ENCODE measurements at places on chromosomes 12 and 14. TPM values are rescaled to one million over a fixed set of nuclear protein-coding genes. Genes with fewer than 3 reads are reported as not detected.

GRCh38 chr14:32300136-32300535, 29.0 kb upstream of the AKAP6 start:
- no peaks in the 10 kb centered on the region for H3K36me3 ChIP-seq
- H3K4me3 ChIP-seq, result no peak overlapping the region
- no peak for DNase-seq

- no peaks in the 10 kb centered on the region for H3K36me3 ChIP-seq
- DNase-seq, result peak; percentile 35
- peaks cover 2% of the 10 kb centered on the region for H3K4me1 ChIP-seq
- H3K4me3 ChIP-seq, result no peak overlapping the region
- no peak overlapping the region for H3K27ac ChIP-seq
These were observed 54.1 kb downstream of the ADIPOR2 start for GRCh38 chr12:1744932-1745331.

DNA sequence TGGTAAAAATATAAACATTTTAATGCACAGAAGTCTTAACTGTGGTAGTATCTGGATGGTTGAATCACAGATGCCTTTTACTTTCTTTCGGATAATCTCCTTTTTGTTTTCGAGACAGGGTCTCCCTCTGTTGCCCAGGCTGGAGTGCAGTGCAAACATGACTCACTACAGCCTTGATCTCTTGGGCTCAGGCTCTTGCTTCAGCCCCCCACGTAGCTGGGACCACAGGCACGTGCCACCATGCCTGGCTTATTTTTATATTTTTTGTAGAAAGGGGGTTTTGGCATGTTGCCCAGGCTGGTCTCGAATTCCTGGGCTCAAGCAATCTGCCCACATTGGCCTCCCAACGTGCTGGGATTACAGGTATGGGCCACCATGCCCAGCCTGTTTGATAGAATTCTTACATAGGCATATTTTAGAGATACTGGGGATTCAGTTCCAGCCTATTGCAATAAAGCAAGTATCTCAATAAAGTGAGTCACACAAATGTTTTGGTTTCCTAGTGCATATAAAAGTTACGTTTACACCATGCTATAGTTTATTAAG, 99.2 kb downstream of the SNAPC1 start:
- H3K27me3 ChIP-seq, result peaks cover 7% of the 10 kb centered on the region
- H3K27ac ChIP-seq, result no peak overlapping the region
- no peak overlapping the region for H3K4me3 ChIP-seq
- no peaks in the 10 kb centered on the region for H3K4me1 ChIP-seq
- DNase-seq, result no peak

DNA sequence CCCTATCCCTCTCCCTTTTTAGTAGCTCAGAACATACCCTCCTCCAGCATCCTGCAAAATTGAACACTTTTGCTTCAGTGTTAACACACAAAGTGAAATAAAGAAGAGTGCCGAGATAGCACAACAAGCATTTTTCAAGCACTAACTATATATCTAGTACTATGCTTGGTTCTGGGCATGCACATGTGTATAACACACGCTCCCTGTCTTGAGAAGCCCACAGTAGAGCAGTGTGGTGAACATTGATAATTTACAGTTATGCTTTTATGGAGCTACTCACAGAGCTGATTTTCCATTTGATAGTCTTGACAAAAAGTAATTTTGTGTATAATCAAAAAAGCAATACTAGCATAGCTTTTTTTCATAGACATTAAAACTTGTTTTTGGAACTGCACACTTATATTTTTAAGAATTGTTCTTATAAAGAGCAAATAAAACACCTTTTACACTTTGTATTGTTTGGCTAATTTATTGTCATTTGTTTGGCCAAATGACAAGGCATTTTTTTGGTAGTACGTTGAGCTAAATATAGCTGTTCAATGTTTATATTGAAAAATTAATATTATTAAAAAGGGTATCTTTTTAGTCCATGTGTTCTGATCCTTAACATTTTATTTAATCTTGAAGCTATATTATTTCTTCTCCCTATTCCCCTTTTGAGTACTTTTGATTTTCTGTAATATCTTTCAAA, 39.7 kb downstream of the LEMD3 start:
- H3K36me3 ChIP-seq, result no peaks in the 10 kb centered on the region
- no peak overlapping the region for H3K4me3 ChIP-seq
- DNase-seq, result no peak
- no peaks in the 10 kb centered on the region for H3K27me3 ChIP-seq
- no peak overlapping the region for H3K27ac ChIP-seq
- H3K4me1 ChIP-seq, result no peaks in the 10 kb centered on the region

- no peaks in the 10 kb centered on the region for H3K27me3 ChIP-seq
- H3K4me1 ChIP-seq, result no peaks in the 10 kb centered on the region
- no peak overlapping the region for H3K27ac ChIP-seq
- H3K36me3 ChIP-seq, result no peaks in the 10 kb centered on the region
These were observed 131.0 kb upstream of the TMTC2 start for GRCh38 chr12:82555699-82556098.

DNA sequence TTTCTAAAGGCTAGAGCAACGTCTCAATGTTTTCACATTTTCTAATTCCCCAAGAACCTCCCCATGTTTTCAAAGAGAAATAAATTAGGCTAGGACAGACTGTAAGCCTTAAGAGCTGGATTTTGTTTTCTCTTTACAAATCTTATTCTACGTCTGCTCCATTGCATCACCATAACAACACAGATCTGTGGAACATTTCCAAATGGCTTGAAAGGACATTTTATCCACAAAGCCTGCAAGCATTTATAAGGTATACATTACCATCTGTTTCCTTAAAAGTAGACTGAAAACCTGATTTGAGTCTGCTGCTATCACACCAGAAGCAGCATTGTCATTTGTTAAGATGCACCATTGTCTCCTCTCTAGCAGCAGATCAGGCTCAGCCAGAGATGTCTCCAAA, 115.3 kb upstream of the PLEKHA5 start:
- H3K4me3 ChIP-seq, result no peak overlapping the region
- no peaks in the 10 kb centered on the region for H3K27me3 ChIP-seq
- DNase-seq, result peak; percentile 67
- H3K27ac ChIP-seq, result peak overlapping the region; percentile 12
- no peaks in the 10 kb centered on the region for H3K36me3 ChIP-seq

GRCh38 chr12:28585146-28585545, 394.9 kb downstream of the CCDC91 start:
- no peak overlapping the region for H3K4me3 ChIP-seq
- H3K4me1 ChIP-seq, result no peaks in the 10 kb centered on the region
- H3K27me3 ChIP-seq, result no peaks in the 10 kb centered on the region
- no peak overlapping the region for H3K27ac ChIP-seq
- no peak for DNase-seq
- no peaks in the 10 kb centered on the region for H3K36me3 ChIP-seq

GRCh38 chr12:102478405-102479098, 1.8 kb downstream of the IGF1 start:
- peaks cover 12% of the 10 kb centered on the region for H3K4me1 ChIP-seq
- H3K27me3 ChIP-seq, result no peaks in the 10 kb centered on the region
- DNase-seq, result no peak

GRCh38 chr14:105026033-105026785, 5.3 kb upstream of the CDCA4 start:
- no peaks in the 10 kb centered on the region for H3K36me3 ChIP-seq
- no peak overlapping the region for H3K4me3 ChIP-seq
- peak; percentile 70 for DNase-seq

DNA sequence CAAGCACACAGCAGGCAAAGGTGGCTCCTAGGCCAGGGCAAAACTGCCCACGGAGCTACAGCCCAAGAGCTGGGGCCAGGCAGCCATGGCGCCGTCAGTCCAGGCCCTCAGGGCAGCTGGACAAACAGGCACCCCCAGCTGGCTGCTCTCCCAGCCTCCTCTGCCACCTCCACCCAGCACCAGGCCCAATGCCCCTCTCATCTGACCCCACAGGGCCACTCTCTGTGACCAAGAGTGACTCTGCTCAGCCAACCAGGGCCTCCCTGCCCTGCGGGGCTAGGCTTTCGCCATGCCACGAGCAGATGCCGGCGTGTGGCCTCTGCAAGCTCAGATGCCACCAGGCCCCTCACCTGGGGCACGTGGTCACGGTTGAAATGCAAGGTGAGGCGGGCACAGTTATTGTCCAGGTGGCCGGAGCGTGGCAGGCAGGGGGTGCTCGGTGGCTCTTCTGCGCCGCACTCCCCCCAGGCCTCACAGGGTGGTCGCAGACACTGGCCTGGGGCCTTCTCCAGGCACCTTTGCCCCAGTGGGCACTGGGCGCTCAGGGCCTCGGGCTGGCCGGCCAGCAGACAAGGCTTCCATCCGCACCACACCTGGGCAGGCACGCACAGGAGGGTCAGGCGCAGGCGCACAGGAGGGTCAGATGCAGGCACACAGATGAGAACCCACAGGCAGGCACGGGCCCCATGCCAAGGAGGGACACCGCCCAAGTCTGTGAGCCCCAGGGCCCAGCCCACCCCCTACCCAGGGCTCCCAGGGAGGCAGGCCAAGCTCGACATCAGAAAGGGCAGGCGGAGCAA, 23.0 kb downstream of the JAG2 start:
- no peaks in the 10 kb centered on the region for H3K4me1 ChIP-seq
- no peaks in the 10 kb centered on the region for H3K27me3 ChIP-seq
- no peak overlapping the region for H3K27ac ChIP-seq
- DNase-seq, result no peak
- H3K36me3 ChIP-seq, result no peaks in the 10 kb centered on the region
- H3K4me3 ChIP-seq, result no peak overlapping the region

Gene NCKAP5L
- total RNA-seq, result 6.1 TPM

Gene LYZ
- total RNA-seq, result not detected

Gene TTC6
- under 0.01 TPM for total RNA-seq

All from IMR-90 (cell line).